ENCODE measurements at places on chromosomes 3 and 15. TPM values are rescaled to one million over a fixed set of nuclear protein-coding genes. Genes with fewer than 3 reads are reported as not detected.

DNA sequence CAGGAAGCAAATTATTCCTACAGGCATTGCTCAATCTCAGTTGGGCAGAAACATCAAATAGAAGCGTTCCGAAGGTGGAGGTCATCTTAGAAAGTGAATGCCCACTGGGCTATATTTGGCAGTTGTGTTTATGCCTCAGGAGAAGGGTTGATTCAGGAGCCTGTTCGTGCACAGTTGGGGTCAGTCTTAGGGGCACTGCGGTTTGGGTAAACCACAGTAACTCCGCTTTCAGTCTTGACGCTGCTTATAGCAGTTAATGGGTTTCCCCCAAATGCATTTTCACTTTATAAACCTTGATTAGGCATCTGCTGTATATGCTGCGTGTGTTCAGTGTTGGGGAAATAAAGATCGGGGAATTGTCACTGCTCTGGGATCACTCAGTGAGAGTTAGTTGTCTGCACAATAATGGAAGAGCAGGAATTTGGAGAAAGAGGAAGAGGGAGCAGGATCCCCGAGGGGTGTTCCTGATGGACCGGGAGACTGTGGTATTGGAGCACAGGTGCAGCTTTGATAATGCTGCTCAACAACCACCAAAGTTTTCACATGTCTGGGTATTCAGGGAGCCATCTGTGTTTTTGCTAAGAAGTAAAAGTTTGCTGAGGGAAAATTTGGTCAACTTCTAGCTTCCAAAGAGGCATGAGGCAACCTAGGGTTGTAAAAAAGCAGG lies 124.3 kb upstream of the EIF1B start:
- H3K27me3 ChIP-seq, result no peaks in the 10 kb centered on the region
- no peak overlapping the region for H3K4me3 ChIP-seq
- H3K27ac ChIP-seq, result no peak overlapping the region
- no peaks in the 10 kb centered on the region for H3K36me3 ChIP-seq
- no peaks in the 10 kb centered on the region for H3K4me1 ChIP-seq

- no peaks in the 10 kb centered on the region for H3K27me3 ChIP-seq
- no peak overlapping the region for H3K4me3 ChIP-seq
- no peak overlapping the region for H3K27ac ChIP-seq
- no peaks in the 10 kb centered on the region for H3K36me3 ChIP-seq
- H3K4me1 ChIP-seq, result no peaks in the 10 kb centered on the region
Measured at GRCh38 chr3:111915905-111916304, 56.8 kb downstream of the PHLDB2 start.

GRCh38 chr3:148510116-148510515 lies 187.6 kb upstream of the AGTR1 start:
- H3K4me1 ChIP-seq, result no peaks in the 10 kb centered on the region
- H3K27ac ChIP-seq, result no peak overlapping the region
- no peak for DNase-seq

- H3K27me3 ChIP-seq, result no peaks in the 10 kb centered on the region
- no peak overlapping the region for H3K4me3 ChIP-seq
- no peaks in the 10 kb centered on the region for H3K36me3 ChIP-seq
- H3K27ac ChIP-seq, result no peak overlapping the region
- DNase-seq, result no peak
- H3K4me1 ChIP-seq, result peaks cover 51% of the 10 kb centered on the region
Measured at GRCh38 chr3:130905551-130905950, 11.7 kb downstream of the ATP2C1 start.

DNA sequence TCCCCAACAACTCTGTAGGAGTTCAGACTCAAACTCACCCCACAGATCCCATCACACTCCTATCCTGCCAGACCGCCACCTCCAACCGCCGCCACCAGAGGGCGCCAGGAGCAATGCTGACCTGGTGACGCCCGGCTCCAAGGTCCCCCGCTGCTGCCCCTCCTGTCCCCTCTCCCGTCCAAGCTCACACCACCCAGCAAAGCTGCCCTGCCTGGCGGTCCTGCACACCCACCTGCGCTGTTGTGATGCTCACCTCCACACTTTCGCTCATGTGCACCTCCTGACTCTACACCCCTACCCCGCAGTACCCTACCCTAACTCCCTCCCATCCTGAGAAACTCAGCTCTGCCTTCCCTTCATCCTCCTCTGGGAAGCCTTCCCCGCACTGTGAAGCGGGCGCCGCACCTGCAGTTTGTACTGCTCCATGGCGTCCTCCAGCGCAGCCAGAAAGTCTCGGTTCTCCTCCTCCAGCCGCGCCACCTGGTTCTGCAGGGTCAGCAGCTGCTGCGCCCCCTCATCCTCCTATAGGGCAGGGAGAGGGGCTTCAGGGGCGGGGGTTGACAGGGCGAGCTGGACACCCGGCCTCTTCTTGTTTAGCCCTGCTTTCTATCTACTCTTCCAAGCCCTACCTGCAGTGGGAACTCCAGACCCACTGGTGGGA lies 7.9 kb downstream of the KIF7 start:
- no peaks in the 10 kb centered on the region for H3K36me3 ChIP-seq
- no peak overlapping the region for H3K27ac ChIP-seq
- peaks cover 5% of the 10 kb centered on the region for H3K4me1 ChIP-seq
- peaks cover 4% of the 10 kb centered on the region for H3K27me3 ChIP-seq
- peak; percentile 72 for DNase-seq

The TMC3 gene
- total RNA-seq, result not detected

The APOD gene
- 2.4 TPM for total RNA-seq

The DNAH12 gene
- 0.26 TPM for total RNA-seq

The CIP2A gene
- total RNA-seq, result 32.5 TPM

The SLC6A1 gene
- total RNA-seq, result not detected

The CNTN6 gene
- not detected for total RNA-seq

The LMOD3 gene
- total RNA-seq, result not detected

Measured in activated T-cell treated with anti-CD3 and anti-CD28 coated beads, Interleukin-2, amount 50 U/mL, for 72 hours (primary cell).